Psoas muscle (tissue), 8 donors: ENCODE measurements at places on chromosomes 4 and X. TPM values are rescaled to one million over a fixed set of nuclear protein-coding genes. Genes with fewer than 3 reads are reported as not detected.

GRCh38 chr4:77715414-77716290 lies 103.5 kb downstream of the CNOT6L start:
- DNase-seq: no peak
- no peak overlapping the region for H3K4me3 ChIP-seq
- H3K36me3 ChIP-seq: no peaks in the 10 kb centered on the region
- no peaks in the 10 kb centered on the region for H3K4me1 ChIP-seq
- H3K27ac ChIP-seq: no peak overlapping the region

Gene TLL1
- polyA plus RNA-seq: 0.23 TPM

Gene TLR1
- polyA plus RNA-seq: 0.22 TPM

- H3K27me3 ChIP-seq: no peaks in the 10 kb centered on the region
- no peak for DNase-seq
- H3K4me1 ChIP-seq: peaks cover 10% of the 10 kb centered on the region
- no peaks in the 10 kb centered on the region for H3K36me3 ChIP-seq
- no peak overlapping the region for H3K4me3 ChIP-seq
Observed at GRCh38 chr4:140944199-140944515, 188.0 kb upstream of the TBC1D9 start.

Gene CLGN
- 0.14 TPM for polyA plus RNA-seq
